HuH-7.5 (cell line): ENCODE measurements at places on chromosomes 7 and 10.

DNA sequence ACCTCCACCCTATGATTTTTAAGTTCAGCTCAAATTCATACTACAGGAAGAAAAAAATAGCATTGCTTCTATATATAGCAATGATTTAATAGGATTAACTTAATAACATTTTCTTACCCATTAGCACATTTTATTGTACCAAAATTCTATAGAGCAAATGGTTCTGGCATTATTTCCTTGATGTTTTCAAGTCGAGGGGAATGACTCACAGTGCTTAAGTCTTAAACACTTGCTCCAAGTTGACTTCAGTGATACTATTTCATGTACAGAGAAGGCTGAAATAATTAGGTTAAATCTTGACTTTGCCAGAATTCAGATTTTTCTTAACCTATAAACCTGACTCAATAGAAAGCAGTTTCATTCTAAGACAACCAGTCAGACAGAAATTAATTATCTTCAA is 1133.8 kb downstream of the SORCS3 start:
- DNase-seq = no peak

GRCh38 chr7:65338346-65338745 is 35.3 kb upstream of the ZNF92 start:
- DNase-seq = no peak

DNA sequence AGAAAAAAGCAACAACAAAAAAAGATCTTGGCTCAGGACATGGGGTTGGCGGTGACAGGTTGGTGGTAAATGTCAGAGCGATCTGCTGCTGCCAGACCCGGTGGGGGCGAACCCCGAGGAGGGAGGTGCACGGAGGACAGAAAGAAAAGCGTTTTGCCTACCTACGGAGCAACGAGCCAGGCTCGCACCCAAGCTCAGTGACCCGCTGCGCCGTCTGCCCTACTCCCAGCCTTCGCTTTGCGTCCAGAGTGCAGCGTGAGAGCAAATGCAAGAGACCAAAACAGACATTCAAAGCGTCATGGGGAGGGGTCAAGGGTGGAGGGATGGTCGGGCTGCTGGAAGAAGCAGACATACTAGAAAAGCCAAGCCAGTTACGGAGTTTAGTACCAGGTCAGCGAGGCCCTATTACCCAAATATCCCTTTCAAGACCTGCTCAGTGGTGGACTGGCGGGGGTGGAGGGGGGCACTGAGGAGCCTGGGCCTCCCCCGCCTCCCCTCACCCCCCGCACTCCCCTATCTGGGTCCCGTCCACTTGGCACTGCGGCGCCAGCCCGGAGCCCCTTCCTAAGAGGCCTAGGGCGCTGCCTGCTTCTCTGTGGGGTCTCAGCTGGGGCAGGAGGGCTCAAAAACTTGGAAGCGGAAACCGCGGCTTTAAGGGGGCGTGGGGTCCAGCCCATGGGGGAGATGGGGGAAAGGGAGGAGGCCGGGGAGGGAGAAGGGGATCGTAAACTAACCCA is 66.9 kb downstream of the SLC29A4 start:
- no peak for DNase-seq

- DNase-seq = no peak
Measured at GRCh38 chr7:106062006-106062405, 50.1 kb downstream of the SYPL1 start.

- no peak for DNase-seq
Measured at GRCh38 chr10:23417254-23417653, 21.6 kb upstream of the OTUD1 start.

DNA sequence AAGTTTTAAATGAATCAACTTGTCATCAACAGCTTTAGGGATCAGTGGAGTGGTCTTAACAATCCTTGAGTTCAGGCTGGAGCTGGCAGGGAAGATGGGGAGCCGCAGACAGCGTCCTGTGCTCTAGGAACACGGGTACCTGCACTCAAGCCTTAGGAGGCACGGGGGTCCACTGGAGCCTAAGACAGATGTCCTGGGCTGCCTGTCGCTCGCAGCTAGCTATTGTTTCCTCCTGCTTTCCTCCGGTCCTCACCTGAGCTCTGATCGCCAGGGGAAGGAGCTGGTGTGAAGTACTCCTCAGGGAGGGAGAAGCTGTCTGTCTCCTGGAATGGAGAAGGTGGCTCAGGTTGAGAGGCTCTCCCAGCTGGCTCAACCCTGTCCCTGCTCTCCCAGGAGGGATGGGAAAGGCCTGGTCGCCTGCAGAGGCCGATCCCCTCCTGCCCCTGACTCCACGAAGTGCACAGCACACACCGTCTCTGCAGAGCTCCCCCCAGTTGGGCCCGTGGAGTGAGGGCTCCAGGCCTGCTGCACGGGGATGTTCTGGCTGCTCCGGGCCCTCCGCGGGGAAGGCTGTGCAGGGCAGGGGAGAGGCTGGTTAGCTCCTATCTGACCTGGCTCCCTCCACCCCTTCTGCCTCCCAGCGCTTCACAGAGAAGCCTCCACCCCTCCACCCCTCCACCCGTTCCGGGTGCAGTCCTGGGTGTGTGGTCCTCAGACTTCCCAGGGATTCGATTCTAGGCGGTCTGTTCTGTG is 14.5 kb upstream of the PYROXD2 start:
- no peak for DNase-seq

DNA sequence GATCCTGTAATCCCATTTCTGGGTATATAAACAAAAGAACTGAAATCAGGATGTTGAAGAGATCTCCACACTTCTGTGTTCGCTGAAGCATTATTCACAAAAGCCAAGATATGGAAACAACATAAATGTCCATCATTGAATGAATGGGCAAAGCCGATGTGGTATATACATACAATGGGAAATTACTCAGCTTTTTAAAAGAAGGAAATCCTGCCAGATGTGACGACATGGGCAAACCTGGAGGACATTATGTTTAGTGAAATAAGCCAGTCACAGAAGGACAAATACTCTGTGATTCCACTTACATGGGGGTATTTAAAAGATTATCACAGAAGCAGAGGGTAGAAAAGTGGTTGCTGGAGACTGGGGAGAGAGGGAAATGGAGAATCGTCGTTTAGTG is 23.9 kb upstream of the FAM107B start:
- no peak for DNase-seq

- DNase-seq = no peak
Measured at GRCh38 chr7:3443716-3444115, 142.7 kb downstream of the SDK1 start.

- DNase-seq = no peak
Measured at GRCh38 chr10:128540128-128540762, 414.0 kb upstream of the MKI67 start.

DNA sequence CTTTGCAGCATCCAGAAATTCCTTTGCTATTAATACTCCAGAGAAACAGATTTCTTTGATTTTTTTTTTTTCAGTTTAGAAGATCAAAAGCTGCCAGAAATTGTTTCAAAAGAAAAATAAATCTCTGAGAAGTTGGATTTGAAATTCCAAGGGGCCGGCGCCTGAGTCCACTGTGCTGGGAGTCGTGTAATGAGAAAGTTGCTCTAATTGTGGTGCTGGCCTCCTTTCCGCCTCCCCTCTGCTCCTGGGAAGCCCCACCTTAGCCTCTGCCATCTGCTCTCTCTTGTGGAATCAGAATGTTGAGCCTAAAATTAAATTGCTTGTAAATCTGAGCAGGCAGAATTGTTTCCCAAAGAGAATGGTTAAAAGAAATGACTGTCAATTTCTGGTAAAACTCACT is 93.3 kb downstream of the EMX2 start:
- no peak for DNase-seq

GRCh38 chr10:13499150-13499549 is 29.7 kb downstream of the BEND7 start:
- DNase-seq = no peak

DNA sequence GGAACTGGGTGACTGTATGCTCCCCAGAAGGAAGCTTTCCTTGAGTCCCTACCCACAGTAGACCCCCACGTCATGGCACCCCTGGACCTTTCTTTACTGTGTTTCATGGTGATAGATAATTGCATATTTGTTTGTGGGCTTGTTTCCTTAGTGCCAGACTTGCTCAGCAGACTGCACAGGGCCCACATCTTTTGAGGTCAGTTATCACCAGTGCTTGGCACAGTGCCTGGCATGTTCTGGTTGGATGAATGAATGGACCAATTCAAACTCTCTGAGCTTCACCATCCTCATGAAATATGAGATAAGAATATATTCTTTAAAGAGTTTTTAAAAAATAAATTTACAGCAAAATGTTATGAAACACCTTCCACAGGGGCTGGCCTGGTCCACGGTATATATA is 78.4 kb upstream of the EMX2 start:
- DNase-seq = no peak

DNA sequence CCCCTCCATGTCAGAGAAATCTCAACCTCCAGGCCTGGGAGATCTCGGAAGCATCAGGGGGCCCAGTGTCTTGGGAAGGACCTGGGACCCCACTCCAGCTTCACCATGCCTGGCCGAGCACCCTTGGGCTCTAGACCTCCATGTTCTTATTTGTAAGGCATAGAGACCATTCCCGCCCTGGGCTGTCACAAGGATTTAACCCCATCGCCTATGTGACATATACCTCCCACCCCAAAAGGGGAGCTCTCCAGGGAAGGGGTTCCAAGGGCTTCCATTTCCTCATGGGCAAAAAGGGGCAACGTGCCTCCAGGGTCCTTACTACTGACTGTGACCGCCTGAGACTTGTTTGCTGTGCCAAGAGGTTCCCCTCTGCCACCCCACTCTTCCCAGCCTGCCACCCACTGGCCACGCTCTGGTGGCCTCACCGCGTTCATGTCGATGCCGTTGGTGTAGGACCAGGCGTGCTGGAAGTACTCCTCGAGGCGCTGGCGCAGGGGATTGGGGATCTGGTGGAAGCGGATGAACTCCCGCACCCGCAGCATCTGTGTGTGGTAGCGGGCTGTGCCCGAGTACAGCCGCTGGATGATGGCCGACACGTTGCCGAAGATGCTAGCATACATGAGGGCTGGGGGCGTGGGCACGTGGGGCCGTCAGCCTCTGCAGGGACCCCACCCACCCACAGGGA is 27.5 kb downstream of the KCNH2 start:
- no peak for DNase-seq

DNA sequence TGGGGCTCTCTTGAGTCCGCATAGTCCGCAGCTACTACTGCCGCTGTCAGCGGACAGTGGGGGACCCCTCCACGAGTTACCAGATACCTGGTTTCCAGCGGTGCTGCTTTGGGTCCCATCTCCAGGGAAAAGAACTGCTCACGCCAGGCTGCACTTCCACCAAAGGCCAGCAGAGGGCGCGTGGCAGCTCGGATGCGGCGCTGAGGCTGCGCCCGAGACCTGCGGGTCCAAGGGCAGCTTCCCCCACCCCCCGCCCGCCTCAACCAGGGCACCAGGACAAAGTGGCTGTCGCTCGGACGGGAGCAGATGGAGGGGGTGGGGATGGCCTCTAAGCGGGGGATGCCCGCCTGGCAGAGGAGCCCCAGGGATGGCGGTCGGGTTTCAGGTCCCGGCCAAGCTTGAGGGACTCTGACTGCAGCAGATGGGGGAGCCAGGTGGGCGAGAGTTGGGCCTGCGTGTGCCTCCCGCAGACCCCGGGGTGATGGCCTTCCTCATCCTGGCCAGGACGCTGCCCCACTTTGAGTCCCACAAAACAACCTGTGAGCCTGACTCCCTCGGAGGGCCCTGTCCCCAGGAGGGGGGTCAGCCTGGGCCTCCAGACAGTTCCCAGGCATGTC is 23.8 kb upstream of the ZNF735 start:
- no peak for DNase-seq

- DNase-seq = no peak
Measured at GRCh38 chr10:84230359-84230758, 5.0 kb upstream of the LRIT2 start.

- no peak for DNase-seq
Measured at GRCh38 chr7:37415629-37416028, 33.0 kb downstream of the ELMO1 start.

GRCh38 chr7:68888971-68889385 is 709.3 kb upstream of the AUTS2 start:
- no peak for DNase-seq

- DNase-seq = no peak
Measured at GRCh38 chr10:55550236-55550635, 749.2 kb upstream of the PCDH15 start.

DNA sequence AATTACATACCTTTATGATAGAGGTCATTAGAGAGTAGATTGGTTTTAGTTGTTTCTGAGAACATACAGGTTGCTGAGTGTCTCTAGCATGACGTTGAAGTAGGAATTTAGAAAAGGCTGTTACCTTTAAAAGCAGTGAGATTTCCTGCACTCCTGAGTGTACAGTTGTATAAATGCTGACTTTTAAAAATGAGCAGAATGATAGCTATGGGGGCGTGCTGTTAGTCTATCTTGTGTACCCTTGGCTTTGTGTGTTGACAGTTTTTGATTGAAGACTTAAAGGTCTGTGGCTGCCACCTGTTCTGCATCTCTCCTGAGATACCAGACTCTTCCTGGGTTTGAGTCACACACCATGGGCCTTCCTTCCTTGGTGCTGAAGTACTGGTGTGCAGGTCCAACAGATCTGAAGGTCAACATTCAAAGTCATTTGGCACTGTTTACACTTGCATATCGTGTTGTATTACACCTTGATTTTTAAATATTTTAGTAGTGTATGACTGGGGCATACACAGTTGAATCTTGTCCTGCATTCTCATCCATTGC is 23.8 kb downstream of the DNAJB6 start:
- DNase-seq = no peak

GRCh38 chr10:126066456-126066855 is 170.1 kb downstream of the FANK1 start:
- DNase-seq = no peak

DNA sequence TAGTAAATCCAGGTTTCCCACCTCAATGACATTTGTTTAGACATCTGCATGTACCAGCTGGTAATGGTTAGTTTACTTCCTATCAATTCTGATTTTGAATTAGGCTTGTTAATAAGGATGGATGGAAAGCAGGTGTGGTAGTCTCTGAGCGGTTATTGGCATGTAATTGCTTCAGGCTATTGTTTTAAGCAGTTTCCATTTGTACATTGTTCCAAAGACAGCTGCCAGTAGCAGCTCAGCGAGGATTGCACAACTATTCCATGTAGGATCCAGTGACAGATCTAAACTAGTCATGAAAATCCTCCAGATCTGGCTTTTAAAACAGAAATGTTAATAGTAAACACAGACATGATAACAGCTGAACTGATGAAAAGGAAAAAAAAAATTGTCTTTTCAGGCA is 436.0 kb upstream of the ADARB2 start:
- DNase-seq = no peak
